ENCODE measurements at places on chromosomes 2 and 18.

DNA sequence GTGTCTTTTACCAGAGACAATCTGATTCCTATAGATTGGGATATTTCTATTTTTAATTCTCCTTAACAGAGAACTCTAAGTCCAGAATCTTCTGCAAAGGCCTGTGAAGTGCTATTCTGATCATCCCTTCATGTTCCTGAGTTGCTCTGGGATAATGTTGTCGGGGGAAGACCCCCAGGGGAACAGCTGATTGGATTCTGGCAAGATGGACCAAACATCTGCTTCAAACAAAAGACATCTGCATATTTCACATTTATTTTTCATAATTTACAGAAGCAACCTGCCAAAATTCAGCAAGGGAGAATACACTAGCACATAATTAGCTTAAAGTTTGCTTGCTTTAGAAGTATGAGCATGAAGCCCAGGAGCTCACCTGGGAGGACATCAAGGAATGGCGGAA is 116.0 kb upstream of the ETAA1 start:
- no peak for DNase-seq

DNA sequence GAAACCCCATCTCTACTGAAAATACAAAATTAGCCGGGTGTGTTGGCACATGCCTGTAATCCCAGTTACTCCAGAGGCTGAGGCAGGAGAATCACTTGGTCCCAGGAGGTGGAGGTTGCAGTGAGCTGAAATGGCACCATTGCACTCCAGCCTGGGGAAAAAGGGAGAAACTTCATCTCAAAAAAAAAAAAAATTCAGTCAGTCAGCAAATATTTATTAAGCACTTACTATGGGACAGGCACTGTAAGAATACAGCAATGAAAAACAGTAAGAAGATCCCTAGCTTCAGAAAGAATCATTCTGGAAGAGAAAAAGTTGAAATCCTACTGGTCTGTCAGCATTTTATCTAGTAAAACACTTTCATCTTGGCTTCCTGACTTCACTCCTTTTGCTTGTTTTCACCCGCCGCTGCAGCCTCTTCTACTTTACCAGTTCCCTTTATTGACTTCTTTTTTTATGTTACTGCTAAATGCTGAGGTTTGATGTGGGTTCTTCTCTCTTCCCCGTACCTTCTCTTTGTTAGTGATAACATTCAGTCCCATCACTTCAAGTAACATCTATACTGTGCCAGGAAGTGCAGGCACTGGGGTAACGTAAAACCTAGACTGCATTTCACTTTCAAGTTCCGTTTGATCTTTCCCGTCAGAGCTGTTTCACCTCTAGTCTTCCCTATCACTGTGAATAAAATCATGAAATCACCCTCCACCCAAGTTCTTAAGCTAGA is 10.8 kb upstream of the TAF4B start:
- DNase-seq = peak; percentile 83

DNA sequence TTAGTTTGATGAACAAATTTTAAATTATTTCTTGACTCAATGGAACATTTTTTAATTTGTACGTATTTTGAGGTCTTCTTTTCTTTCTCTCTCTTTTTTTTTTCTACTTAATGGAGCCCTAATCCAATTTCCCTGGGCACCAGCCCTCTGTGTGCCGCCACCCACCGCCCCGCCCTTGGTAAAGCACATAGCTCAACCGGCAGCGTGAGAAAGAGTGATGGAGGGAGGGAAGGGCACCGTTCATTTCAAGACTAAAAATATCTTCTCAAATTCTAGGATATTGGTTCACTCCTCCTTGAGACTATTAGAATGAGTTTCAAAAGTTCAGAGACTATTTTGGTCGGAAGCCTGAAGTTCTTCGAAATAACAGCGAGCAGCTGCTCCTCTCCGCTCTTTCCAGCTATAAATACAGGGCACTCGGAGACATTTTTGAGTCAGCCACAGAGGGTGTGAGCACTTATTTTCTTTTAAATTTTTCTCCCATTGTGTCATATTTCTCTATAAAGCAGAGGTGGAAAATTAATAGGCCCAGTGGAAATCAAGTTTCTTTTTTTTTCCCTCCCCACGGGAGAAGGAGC is 731.7 kb upstream of the ID2 start:
- no peak for DNase-seq

- DNase-seq = peak; percentile 31
Observed at GRCh38 chr2:38038682-38039081, 37.3 kb downstream of the CYP1B1 start.

DNA sequence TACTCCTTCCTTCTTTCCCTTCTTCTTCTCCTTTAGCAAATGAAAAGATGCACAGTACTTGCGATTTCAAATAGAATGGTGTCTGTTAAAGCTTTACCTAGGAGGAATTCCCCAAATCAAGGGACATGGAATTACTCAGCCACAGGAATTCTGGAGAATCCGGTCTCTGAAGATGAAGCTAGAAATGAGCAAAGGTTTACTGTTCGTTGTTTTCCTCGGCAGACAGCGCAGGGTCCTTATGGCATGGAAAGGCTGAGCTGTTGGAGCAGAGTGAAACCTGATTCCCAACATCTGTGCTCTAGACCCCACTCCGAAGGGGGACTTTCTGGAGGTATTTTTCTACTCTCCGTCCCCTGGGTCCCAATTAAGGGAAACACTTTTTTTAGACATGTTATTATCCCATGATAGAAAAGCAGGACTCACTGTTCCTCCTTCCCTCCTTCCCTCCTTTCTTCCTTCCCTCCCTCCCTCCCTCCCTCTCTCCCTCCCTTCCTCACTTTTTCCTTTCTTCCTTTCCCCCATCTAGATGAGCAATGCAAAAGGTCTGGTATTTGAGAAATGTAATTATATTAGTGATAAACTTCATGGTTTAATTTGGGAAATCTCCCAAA is 47.1 kb downstream of the CDCA7 start:
- no peak for DNase-seq

GRCh38 chr2:189639007-189639609 is 22.2 kb upstream of the ASNSD1 start:
- DNase-seq = no peak

- DNase-seq = no peak
Observed at GRCh38 chr2:68256093-68256450, 3.7 kb upstream of the PPP3R1 start.

DNA sequence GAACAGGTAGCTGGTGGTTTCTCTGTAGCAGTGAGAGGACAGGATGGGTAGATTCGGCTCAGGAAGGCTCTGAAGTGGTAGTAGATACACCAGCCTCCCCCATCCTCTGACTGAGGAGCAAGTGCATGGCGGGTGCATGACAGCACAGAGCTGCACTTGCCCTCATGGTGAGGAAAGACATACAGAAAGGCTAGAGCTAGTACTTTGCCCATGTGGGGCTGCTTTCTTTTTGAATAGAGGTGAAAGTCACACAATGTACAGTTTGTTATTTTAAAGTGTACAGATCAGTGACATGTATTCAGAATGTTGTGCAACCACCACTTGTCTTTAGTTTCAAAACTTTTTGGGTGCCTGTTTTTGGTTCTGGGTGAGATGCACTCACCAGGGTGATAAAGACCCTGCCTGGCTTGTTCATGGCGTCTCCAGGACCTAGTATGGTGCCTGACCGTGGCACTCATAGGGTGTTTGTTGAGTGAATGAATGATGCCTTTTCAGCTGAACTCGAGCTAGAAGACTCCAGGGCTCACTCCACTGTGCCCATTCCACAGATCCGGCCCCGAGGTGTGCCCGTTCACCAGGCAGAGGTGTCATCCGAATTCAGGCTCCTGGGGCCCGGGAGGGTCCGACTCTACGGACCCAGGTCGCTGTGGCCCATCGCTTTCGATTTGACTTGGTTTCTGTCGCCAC is 421 bp upstream of the VAMP5 start:
- DNase-seq = peak; percentile 74

DNA sequence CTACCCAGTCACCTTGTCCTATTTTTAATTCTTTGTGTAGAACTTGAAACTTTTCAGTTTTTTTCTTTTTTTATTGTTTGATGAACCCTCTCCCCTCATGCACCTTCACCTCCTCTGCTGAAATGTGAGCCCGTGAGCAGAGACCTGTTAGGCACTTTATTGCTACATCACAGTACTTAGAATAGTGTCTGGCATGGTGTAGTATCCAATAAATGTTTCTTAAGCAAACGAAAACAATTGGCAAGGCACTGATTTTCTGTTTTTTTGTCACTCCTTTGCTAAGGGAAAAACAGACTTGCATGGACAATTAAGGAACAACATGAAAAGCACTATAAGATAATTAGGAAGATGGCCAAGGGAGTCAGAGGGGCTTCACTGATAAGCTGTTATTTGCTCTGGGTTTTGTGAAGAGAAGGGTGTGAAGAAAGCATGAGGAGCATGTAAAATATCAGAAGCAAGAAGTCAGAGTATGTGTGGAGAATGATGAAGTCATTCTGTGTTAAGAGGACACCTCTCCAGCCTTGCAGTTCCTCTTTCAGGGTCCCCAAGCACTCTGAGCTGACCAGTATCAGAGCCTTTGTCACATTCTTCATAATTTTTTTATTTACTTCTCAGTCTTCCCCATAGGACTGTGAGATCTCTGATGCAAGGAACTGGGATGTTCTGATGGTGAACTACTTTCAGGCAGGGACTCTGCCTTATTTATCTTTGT is 99.7 kb upstream of the CAVIN2 start:
- DNase-seq = no peak

DNA sequence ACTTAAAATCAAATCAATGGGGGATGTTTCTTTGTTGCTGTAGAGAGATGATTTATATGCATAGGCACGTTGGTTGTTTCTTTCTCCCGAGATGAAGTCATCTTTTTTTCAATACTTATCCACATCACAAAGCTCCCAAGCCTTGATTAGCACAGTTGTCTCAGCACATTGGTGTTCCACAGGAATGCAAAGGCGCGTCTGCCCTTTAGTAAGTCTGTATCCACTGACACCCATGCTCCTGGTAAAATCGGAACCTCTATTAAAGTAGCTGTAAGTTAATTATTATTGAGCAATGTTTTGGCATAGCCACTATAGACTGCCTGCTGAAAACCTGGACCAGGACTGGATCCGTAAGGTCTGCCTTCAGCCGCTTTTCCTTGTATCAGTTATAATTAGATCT is 77.6 kb upstream of the RBM44 start:
- no peak for DNase-seq

DNA sequence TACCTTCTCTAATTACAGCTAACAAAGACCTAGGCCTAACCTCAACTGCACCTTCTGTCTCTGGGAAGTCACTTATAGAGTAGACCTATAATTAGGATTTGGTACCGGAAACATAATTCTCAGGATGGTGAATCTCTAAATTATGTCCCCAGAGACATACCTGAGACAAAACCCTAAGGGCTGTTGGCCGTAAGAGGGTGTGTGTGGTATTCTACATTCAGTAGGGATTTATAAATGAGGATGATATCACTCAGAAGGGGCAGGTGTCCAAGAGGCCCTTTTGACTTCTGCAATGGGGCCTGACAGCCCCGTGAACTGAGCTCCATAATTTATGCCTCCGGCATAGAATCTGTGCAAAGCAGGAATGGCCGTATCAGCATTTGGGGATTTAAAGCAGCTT is 13.5 kb upstream of the DARS1 start:
- DNase-seq = no peak

DNA sequence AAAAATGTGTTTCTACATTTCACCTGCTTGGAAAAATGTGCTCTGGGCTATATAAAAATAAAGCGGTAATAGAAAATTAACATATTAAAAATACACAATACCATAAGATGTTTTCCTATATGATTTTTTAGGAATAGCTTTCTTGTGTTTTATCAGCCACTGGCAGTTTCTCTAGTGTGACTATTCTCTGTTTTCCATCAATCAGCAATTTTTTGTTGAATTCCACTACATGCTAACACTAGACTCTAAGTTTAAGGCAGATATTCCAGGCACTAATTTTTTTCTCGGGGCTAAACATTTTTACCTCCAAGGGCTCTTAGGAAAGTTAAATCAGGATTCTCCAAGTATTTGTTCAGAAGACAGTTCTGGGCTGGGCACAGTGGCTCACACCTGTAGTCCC is 140.5 kb downstream of the SPHKAP start:
- no peak for DNase-seq

GRCh38 chr2:69779258-69780001 is 37.5 kb downstream of the ANXA4 start:
- DNase-seq = no peak

DNA sequence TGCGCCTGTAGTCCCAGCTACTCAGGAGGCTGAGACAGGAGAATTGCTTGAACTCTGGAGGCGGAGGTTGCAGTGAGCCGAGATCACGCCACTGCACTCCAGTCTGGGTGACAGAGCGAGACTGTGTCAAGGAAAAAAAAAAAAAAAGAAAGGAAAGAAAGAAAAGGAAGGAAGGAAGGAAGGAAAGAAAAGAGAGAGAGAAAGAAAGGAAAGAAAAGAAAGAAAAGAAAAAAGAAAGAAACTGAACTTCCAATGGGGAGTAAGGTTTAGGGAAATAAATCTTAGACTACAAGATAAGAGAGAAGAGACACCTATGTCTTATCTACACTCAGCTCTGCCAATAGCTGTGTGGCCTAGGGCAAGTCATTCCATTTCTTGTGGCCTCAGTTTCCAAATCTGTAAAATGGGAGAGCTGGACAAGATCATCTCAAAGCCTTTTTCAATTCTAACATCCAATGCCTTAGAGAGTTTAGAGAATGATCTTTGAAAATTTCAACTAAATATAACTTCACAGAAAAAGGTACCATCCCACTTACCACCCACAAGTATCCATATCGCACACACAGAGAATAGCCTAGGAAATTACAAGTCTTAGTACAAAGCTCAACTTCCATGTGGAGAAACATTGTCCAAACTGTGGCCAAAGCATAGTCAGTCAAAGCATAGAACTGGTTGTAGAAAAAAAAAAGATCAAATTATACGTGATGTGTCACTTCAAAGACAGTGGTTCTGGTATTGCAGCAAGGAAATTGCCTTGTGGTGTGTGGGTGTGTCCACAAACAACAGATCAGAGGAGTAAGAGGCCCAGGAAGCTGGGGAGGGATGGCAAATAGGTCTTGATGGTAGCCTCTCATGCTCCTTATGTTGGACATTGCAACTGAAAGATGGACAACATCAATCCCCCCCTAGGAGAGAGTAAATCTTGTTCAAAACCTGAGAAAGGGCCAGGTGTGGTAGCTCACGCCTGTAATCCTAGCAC is 42.4 kb downstream of the SLC14A2 start:
- no peak for DNase-seq

- no peak for DNase-seq
Observed at GRCh38 chr2:223365158-223365679, 236.9 kb downstream of the SCG2 start.

GRCh38 chr2:84393829-84394228 is 65.3 kb downstream of the SUCLG1 start:
- no peak for DNase-seq

GRCh38 chr18:37294951-37295350 is 270.6 kb downstream of the CELF4 start:
- DNase-seq = peak; percentile 17

DNA sequence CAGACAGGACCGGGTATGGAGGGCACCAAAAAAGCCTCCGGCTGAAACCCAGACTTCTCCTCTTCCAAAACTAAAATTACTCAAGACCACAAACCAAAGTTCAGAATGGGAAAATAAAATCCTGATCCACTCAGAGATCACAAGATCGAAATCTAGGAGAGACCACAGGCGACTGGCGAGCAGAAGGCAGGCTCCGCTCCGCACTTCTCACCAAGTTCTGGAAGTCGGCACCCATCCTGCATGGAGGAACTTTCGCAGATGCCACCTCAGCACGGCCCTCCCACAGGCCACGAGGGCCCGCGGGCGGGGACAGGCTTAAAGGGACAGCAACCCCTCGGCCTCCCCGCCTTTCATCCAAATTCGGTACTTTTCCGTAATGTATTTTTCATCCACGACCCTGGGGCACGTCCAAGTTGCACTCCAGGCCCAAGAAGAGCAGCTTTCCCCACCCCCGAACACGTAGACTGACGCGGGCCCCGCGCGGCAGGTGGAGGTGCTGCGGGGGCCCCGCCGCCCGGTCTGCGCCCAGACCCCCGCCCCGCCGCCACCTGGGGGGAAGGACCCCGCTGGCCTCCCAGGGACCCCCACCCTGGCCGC is 43.7 kb downstream of the HDLBP start:
- peak; percentile 77 for DNase-seq

Data from GM12865 (cell line).